ENCODE measurements at places on chromosomes 6 and 20.

DNA sequence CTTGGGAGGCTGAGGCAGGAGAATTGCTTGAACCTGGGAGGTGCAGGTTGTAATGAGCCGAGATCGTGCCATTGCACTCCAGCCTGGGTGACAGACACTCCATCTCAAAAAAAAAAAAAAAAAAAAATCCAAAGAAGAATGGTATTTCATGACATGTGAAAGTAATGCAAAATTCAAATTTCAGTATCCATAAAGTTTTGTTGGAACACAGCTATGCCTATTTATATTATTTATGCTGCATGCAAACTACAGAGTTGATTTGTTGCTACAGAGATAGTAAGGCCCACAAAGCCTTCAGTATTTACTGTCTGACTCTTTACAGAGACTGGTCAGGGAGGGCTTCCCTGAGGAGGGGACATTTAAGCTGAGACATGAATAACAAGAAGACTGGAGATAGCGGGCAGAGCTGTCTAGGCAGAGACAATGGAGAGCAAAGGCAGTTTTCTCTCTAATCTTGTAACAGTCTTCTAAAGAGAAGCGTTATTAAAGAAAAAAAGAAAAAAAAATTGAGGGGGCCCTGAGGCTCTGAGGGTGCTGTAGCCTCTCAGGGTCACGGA lies 2.7 kb upstream of the SLC9A8 start:
- DNase-seq, result no peak

- DNase-seq, result no peak
Observed at GRCh38 chr6:119312875-119313338, 36.7 kb downstream of the MAN1A1 start.

DNA sequence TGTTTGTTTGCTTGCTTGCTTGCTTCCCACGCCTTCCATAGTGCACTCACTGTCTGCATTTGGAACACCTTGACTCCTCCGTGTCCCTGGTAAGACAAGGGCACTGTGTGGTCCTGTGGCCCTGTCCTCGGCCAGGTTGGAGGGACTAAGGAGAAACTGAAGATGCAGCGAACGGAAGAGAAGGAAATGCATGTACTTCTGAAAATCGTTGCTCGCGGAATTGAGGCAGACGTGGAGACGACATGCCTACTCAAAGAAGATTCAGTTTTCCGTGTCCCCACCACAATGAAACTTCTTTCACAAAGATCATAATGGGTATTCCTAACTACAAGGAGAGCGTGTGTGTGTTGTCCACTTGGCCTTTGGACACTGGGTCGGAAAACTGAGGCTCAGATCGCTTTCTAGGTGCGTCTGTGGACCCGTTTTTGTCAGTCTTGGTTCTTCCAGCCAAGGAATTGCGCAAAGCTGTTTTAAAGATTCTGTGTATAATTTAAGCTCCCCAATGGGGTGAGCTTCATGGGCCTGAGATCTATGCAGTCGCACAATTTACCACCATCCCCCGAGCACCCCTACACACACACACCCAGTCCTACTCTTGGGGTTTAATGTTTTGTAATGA lies 120.4 kb upstream of the ZNF184 start:
- DNase-seq, result no peak

- no peak for DNase-seq
Observed at GRCh38 chr6:42805297-42805861, 23.5 kb downstream of the BICRAL start.

- no peak for DNase-seq
Observed at GRCh38 chr6:42306439-42307140, 88.9 kb upstream of the MRPS10 start.

GRCh38 chr6:36196113-36196879 lies at the start of gene BRPF3:
Gene BRPF3 (plus strand): TSS chr6:36196744. CDS start chr6:36200323, 3,579 bp downstream.
- peak; percentile 68 for DNase-seq

DNA sequence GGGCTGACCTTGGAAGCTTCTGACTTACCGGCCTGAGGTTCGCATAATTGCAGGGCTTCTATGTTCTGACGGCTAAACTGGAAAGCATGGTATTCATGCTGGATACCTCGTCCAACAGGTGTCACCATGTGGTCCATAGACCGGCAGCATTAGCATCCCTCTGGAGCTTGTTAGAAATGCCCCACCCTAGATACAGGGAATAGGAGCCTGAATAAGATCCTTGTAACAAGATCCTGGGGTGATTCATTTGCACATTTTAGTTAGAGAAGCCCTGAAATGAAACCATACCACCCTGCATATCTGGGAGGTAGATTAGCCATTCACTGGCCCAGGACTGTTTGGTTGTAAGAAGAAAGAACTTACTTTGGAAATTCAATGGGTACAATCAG lies 77.7 kb downstream of the TMEM170B start:
- DNase-seq, result no peak

GRCh38 chr6:24659561-24659960 lies 7.1 kb downstream of the TDP2 start:
- DNase-seq, result no peak

- DNase-seq, result no peak
Observed at GRCh38 chr20:44990425-44990824, 24.1 kb downstream of the STK4 start.

DNA sequence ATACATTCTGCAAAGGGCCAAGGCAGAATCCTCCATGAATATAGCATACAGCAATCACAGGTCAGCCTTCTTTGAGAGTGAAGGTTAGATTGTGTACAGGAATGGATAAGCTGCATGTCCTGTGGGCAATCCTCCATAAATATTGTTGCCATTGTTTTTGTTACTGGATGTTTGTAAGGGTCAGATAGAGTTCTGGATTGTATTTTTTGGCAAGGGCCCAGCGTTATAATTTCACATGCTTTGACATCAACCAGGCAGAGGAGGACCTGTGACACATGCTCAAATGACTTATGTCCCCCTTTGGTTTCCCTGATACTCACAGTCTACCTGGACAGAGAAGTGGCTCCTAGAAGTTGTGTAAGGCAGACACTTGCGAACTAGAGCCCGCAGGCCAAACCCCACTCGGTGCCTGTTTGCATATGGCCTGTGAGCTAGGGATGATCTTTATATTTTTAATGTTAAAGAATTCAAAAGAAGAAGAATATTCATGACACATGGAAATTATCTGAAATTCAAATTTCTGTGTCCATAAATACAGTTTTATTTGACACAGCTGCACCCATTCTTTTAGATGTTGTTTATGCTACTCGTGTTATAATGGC lies 5.4 kb downstream of the LY86 start:
- no peak for DNase-seq

DNA sequence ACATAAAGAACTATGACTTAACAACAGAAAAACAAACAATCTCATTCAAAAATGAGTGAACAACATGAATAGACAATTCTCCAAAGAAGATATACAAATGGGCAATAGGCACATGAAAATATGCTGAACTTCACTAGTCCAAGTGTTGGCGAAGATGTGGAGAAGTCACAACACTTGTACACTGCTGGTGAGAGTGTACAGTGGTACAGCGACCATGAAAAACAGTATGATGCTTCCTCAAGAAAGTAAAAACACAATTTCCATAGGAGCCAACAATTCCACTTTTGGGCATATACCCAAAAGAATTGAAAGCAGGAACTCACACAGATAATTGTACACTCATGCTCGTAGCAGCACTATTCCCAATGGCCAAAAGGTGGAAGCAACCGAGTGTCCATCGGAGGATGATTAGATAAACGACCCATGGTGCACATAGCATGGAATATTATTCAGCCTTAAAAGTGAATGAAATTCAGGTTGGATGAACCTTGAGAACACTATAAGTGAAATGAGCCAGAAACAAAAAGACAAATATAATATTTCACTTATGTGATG lies 6.6 kb downstream of the HLA-F start:
- DNase-seq, result no peak

GRCh38 chr6:11760015-11760473 lies 18.6 kb downstream of the ADTRP start:
- no peak for DNase-seq

DNA sequence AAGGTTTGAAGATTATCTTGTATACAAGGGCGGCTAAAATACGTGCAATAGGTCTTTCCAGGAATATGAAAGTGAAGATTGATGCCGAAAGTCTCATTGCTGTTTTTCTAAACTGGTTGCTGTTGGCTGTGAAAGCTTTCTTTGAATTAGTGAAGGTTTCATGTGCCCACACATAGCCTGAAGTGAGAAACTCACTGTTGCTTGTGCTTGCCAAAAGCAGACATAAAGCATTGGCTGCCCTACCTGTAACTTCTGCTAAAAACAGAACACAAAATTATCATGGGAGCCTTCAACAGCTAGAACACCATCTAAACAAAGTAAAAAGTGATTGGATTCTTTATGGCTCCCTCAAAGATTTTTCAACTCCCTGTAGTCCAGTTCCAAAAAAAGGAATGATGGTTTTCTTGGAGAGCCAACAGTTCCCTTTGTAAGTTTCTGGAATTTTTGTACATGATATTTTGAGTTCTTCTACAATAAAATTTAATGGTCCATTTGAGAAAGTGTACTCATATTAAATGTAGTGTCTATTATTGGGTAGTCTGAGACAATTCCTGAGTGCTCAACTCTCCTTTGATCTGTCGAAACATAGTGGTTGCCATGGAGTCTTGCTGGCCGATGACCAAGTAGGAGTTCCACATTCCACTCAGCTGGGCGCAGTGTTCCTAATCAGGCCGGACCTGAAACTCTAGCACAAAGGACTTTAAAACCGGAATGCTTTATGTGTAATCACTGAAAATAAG lies 68.5 kb downstream of the PLEKHG1 start:
- DNase-seq, result peak; percentile 90

- DNase-seq, result no peak
Observed at GRCh38 chr20:63622096-63622495, 4.8 kb downstream of the GMEB2 start.

- peak; percentile 37 for DNase-seq
Observed at GRCh38 chr6:43773050-43773979, 3.3 kb downstream of the VEGFA start.

DNA sequence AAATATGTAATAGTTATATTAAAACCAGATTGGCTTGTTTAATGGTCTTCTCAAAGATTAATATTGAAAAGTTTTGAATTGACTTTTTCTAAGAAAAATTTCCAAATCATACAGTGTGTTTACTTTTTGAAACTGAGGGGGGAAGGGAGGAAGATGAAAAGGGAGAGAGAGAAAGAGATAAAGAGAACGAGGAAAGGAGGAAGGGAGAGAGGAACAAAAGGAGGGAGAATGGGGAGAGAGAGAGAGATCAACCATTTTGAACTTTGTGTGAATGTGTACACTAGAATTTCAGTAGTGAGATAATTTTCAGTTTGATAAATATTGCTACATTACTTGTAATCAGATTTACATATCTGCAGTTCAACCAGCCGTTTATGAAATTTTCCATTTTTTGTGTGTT lies 124.5 kb downstream of the EPHA7 start:
- DNase-seq, result no peak

All from DMS79 (cell line).